Sigmoid colon (tissue), 7 donors: ENCODE measurements at places on chromosomes 3 and 15.
A peak's percentile ranks its signal among the peaks of the same experiment; 100 is the strongest.

GRCh38 chr15:52466134-52466701 lies 62.5 kb downstream of the MYO5A start:
- H3K36me3 ChIP-seq: no peaks in the 10 kb centered on the region
- H3K4me3 ChIP-seq: no peak overlapping the region
- H3K4me1 ChIP-seq: peaks cover 18% of the 10 kb centered on the region
- no peak overlapping the region for H3K27ac ChIP-seq

GRCh38 chr3:169634618-169635236 lies 28.8 kb downstream of the MECOM start:
- H3K27ac ChIP-seq: no peak overlapping the region
- H3K27me3 ChIP-seq: no peaks in the 10 kb centered on the region
- no peak overlapping the region for H3K4me3 ChIP-seq
- no peaks in the 10 kb centered on the region for H3K36me3 ChIP-seq
- no peak for DNase-seq

DNA sequence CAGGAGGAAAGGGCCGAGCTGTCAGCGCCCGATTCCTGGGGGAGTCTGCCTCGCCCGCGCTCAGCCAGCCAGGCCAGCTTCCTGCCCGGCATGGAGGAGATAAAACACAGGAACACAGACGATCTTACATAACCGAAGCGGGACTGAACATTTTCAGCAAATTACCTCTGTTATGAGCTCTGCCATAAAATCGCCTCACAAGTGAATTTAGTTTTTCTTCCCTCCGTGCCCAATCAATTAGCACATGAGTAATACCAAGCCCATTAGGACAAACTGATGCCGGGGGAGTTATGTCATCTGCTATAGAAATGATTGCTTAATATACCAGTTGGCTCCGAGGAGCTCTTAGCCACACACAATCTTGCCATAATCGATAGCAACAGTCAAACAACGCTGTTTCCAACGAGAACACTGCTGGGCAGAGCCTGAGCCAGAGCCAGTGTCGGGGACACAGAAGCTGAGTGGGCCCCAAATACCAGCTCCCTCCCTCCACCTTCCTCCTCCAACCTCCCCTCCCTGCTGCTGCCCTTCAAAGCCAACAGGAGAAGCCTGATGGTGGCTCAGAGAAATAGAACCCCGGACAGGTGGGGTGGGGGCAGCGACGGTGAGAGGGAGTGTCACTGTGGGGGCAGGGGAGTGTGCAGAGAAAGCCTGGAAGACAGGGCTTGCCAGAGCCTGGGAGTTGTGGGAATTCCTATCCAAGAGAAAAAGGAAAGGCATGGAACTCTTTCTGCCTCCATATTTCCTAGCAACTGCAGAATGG lies 279.4 kb upstream of the TLE3 start:
- H3K4me1 ChIP-seq: no peaks in the 10 kb centered on the region
- peak overlapping the region; percentile 73 for H3K27ac ChIP-seq
- H3K27me3 ChIP-seq: no peaks in the 10 kb centered on the region

DNA sequence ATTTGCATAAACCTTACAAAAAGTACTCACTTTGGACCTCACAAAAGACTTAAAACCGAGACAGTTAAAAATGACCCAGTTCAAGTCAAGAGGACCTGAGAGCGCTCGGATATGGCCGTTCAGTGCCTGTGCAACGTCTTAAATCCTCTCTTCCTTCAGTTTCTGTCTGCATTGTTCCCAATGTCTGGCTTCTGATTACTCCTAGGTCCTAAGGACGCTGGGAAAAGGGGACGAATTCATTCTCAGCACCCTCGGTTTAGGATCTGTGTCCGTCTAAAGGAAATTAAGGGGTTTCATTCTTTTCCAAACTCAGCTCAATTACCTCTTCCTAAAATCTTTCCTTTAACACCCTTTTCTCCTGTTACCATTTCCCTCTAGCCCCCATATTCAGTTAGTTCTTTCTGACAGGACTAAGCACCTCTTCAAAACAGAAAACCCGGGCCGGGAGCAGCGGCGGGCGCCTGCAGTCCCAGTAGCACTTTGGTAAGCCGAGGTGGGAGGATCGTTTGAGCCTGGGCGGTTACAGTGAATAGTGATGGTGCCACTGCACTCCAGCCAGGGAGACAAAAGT lies 970 bp downstream of the DPPA4 start:
- no peaks in the 10 kb centered on the region for H3K4me1 ChIP-seq
- DNase-seq: no peak
- no peaks in the 10 kb centered on the region for H3K27me3 ChIP-seq
- H3K4me3 ChIP-seq: peak overlapping the region; percentile 25

GRCh38 chr3:169901453-169901852 lies 9.9 kb upstream of the SAMD7 start:
- no peak overlapping the region for H3K4me3 ChIP-seq
- no peak overlapping the region for H3K27ac ChIP-seq
- no peaks in the 10 kb centered on the region for H3K36me3 ChIP-seq
- no peaks in the 10 kb centered on the region for H3K27me3 ChIP-seq
- H3K4me1 ChIP-seq: no peaks in the 10 kb centered on the region

- no peak overlapping the region for H3K27ac ChIP-seq
- no peak overlapping the region for H3K4me3 ChIP-seq
- H3K4me1 ChIP-seq: no peaks in the 10 kb centered on the region
- no peaks in the 10 kb centered on the region for H3K27me3 ChIP-seq
- DNase-seq: no peak
These were observed 322.5 kb upstream of the EPHA3 start for GRCh38 chr3:88784925-88785324.

DNA sequence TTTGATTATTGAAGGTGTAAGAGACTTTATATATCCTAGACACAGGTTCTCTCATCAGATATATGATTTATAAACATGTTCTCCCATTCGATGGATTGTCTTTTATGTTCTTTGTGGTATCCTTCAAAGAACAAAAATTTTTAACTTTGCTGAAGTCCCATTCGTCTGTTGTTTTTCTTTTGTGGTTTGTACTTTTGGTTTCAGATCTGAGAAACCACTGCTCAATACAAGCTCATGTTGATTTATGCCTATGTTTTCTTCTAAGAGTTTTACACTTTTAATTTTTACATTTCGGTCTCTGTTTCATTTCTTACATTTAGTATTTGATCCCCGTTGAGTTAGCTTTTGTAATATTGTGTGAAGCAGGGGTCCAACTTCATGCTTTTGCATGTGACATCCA lies 103.3 kb upstream of the SPRED1 start:
- H3K27me3 ChIP-seq: no peaks in the 10 kb centered on the region
- no peak for DNase-seq
- no peak overlapping the region for H3K4me3 ChIP-seq

- peaks cover 34% of the 10 kb centered on the region for H3K4me1 ChIP-seq
- DNase-seq: peak; percentile 56
- H3K4me3 ChIP-seq: peak overlapping the region; percentile 25
- H3K27me3 ChIP-seq: peaks cover 9% of the 10 kb centered on the region
- no peaks in the 10 kb centered on the region for H3K36me3 ChIP-seq
These were observed 819 bp downstream of the KLHL40 start for GRCh38 chr3:42685891-42686820.

DNA sequence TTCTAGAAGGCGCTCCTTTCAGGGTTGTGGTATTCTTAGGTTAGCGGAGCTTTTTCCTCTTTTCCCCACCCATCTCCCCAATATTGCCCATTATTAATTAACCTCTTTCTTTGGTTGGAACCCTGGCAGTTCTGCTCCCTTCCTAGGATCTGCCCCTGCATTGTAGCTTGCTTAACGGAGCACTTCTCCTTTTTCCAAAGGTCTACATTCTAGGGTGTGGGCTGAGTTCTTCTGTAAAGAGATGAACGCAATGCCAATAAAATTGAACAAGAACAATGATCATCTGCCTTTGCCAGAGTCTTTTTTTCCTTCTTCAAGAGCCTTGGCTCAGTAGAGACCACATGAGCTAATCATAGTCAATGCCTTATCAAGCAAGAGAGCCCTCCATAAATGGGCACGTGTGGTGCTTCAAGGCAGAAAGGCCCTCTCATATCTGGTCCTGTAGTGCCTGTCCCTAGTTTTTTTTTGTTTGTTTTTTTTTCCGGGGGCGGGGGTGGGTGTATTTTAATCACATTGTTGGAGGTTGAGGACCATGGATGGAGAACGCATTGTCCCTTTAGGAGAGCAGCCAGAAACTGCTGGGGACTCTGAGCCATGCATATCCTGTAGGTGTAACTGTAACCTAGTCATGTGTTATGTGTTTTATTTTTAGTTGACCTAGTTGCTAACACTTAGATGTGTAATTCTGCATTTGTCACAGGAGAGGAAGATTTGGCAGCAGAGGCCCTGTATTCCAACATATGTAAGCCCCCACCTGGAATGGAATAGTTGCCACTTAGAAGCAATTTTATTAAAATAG lies 64.7 kb upstream of the ACAD9 start:
- H3K36me3 ChIP-seq: peaks cover 7% of the 10 kb centered on the region
- no peak for DNase-seq

DNA sequence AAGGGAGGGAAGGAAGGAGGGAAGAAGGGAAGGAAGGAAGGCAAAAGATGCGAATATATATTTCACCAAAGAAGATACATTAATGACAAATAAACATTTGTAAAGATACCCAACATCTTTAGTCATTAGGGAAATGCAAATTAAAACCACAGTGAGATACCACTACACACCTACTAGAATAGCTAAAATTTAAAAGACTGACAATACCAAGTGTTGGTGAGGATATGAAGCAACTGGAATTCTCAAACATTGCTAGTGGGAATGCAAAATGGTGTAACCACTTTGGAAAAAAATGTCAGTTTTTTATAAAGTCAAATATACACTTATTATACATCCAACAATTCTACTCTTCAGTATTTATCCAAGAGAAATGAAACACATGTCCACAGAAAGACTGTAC lies 4.3 kb upstream of the COLQ start:
- no peaks in the 10 kb centered on the region for H3K4me1 ChIP-seq
- H3K27ac ChIP-seq: no peak overlapping the region
- H3K36me3 ChIP-seq: no peaks in the 10 kb centered on the region
- no peak overlapping the region for H3K4me3 ChIP-seq

- H3K36me3 ChIP-seq: no peaks in the 10 kb centered on the region
- DNase-seq: no peak
- no peak overlapping the region for H3K4me3 ChIP-seq
- H3K27me3 ChIP-seq: no peaks in the 10 kb centered on the region
- no peaks in the 10 kb centered on the region for H3K4me1 ChIP-seq
- H3K27ac ChIP-seq: no peak overlapping the region
These were observed 11.8 kb downstream of the PARP15 start for GRCh38 chr3:122589297-122589696.

DNA sequence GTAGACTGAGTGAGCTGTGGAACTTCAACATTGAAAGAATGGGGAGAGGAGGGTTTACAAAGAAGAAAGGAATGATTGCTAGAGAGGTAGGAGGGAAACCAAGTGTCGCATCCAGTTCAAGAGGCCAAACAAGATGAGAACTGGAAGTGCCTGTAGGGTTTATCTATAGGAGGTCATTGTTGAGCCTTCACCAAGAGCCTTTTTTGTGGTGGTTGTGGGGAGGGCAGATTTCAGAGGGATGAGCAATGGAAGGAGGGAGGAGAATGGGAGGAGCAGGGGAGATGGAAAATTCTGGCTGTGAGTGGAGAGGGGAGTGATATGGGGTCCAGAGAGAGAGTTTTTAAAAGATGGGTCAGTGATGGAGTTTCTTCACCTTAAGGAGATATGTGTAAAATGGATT lies 8.5 kb downstream of the PDIA5 start:
- H3K4me1 ChIP-seq: no peaks in the 10 kb centered on the region
- H3K36me3 ChIP-seq: no peaks in the 10 kb centered on the region
- no peaks in the 10 kb centered on the region for H3K27me3 ChIP-seq
- H3K4me3 ChIP-seq: no peak overlapping the region
- DNase-seq: no peak

GRCh38 chr3:68136411-68136810 lies 482.0 kb upstream of the SUCLG2 start:
- no peaks in the 10 kb centered on the region for H3K36me3 ChIP-seq
- H3K27ac ChIP-seq: no peak overlapping the region
- H3K27me3 ChIP-seq: no peaks in the 10 kb centered on the region
- DNase-seq: no peak
- H3K4me1 ChIP-seq: no peaks in the 10 kb centered on the region
- no peak overlapping the region for H3K4me3 ChIP-seq

DNA sequence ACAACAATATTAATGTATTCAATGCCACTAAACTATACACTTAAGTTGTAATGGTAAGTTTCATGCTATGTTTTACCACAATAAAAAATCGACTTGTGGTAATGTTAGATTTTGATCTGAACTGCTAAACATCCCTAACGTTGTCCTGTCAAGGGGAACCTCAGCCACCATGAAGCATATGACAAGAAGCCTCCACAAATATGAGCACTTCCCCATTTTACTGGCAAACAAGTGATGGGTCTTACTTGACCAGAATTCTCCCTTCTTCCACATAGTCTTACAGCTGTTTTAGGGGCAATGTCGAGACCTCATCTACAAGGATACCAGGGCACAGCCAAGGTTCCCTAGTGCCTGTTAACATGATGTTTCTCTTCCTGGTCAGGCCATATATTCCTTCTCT lies 124.2 kb upstream of the ABI3BP start:
- H3K36me3 ChIP-seq: no peaks in the 10 kb centered on the region
- H3K4me3 ChIP-seq: no peak overlapping the region
- H3K4me1 ChIP-seq: no peaks in the 10 kb centered on the region
- no peak for DNase-seq

GRCh38 chr15:72312605-72313447 lies 7.1 kb downstream of the CELF6 start:
- H3K27me3 ChIP-seq: no peaks in the 10 kb centered on the region
- DNase-seq: peak; percentile 73
- H3K4me1 ChIP-seq: no peaks in the 10 kb centered on the region
- H3K4me3 ChIP-seq: no peak overlapping the region

DNA sequence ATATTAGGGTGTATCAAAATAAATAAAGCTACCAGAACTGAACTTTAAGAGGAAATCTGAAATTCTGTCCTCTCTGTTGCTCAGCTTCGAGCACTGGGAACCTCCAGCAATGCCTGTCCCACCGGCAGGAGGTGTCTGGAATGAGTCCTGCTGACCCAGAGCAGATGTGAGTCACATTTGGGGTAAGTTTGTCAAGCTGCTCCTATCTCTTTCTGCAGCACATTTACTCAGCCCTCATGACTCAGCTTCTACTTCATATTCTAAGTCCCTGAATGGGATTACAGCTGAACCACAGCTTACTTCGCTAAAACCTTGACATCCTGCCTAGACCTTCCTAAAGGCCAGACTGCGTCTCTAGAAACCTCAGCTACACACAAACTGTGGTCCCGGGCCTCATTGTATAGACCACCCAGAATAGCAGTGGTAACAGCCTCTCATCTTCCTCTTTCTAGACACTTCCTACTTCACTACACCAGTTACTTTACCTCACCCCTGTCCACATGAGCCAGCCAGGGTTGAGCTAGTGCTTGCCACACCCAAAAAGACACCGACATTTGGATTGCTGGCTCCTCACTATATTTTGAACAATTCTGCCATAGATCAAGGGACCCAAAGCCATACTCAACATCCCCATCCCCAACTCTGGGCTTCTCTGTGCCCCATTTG lies 109.6 kb upstream of the TMCO5A start:
- DNase-seq: no peak
- no peaks in the 10 kb centered on the region for H3K27me3 ChIP-seq
- H3K4me3 ChIP-seq: no peak overlapping the region
- H3K27ac ChIP-seq: no peak overlapping the region
